ENCODE measurements at places on chromosomes 13 and 19.

DNA sequence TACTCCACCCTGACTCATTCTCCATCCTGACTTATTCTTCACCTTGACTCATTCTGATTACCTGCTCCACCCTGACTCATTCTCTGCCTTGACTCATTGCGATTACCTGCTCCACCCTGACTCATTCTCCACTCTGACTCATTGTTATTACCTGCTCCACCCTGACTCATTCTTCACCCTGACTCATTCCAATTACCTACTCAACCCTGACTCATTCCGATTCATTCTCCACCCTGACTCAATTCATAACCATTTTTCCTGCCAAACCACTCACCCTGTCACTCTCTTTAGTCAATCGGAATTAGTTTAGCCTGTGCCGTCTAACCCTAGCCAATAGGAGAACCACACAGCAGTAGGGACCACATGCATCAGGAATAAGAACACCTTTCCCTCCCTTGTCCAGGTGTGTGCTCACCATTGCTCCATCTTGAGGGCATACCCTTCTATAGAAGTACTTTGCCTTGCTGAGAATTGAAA is 1227.4 kb upstream of the PCDH20 start:
- DNase-seq = no peak

GRCh38 chr13:42378383-42378780 is 106.4 kb downstream of the AKAP11 start:
- no peak for DNase-seq

GRCh38 chr19:55449469-55449868 is 6.4 kb upstream of the SHISA7 start:
- DNase-seq = no peak

- DNase-seq = peak; percentile 24
These were observed 65.6 kb upstream of the NPAS1 start for GRCh38 chr19:46953955-46954501.

DNA sequence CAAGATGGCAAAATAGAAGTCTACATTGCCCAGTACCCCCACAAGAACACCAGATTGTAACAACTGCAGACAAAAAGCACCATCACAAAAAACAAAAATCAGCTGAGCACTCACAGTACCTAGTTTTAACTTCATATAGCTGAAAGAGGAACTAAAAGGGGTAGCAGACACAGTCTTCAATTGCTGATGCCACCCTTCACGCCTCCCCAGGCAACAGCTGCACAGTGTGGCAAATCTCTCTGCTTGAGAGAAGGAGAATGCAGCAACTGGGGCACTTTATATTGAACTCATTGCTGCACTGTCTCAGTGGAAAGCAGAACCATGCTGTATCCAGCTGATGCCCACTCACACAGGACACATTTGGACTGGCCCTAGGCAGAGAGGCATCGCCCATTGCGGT is 2714.5 kb upstream of the PCDH20 start:
- no peak for DNase-seq

GRCh38 chr19:6532244-6532999 is 1.6 kb downstream of the TNFSF9 start:
- DNase-seq = no peak

All from NCI-H510A (cell line).